ENCODE measurements at places on chromosomes 5 and 9.

DNA sequence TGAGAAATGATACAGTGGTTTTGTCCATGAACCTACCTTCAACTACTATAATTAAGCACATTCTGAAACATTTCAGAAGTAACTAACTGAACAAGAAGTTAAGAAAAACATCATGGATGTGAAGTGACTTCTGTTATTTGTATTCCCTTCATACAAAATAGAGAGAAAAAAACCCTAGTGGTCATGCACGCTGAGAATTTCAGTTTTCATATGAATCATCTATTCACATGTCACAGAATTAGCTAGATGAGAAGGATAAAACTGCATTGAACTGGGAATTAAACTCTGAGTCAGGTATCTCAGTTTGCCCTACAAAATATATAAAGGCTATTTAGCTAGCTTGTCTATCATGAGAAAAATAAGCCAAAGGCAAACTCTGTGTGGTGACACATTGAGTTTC, 451.8 kb upstream of the FTMT start:
- DNase-seq, result no peak

DNA sequence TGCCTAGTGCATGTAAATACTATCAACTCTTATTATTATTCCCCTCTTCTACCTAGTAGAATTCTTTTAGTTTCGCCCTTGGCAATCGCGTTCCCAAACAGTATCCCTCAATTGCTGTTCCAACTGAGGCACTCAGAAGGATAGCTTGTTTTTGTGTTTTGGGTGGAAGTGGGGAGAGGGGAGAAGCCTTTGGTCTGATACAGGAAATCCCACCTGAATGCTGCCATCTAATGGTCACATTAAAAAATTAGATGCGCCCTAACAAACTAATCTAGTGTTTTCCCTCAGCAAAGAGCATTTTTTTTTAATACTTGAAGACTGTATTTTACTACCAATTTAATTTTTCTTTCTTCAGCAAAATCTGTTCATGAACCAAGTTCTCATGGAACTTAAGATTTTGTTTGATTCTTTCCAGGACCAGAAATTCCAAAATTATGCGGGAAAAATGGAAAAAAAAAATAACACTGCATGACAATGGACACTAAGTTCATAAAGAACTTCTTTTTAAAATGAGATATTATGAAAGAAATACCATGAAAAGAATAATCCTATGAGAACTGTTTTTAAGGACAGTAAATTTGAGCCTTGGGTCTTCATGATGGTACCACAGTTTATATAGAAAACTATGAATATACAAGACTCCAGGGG, 22.2 kb upstream of the GLDC start:
- DNase-seq, result no peak

DNA sequence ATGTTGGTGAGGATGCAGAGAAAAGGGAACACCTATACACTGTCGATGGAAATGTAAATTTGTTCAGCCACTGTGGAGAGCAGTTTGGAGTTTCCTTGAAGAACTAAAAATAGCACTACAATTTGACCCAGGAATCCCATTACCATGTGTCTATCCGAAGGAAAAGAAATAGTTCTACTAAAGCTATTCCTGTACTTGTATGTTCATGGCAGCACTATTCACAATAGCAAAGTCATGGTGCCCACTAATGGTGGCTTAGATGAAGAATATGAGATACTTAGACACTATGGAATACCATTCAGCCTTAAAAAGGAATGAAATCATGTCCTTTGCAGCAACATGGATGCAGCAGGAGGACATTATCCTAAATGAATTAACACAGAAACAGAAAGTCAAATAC, 50.2 kb upstream of the CAST start:
- DNase-seq, result no peak

DNA sequence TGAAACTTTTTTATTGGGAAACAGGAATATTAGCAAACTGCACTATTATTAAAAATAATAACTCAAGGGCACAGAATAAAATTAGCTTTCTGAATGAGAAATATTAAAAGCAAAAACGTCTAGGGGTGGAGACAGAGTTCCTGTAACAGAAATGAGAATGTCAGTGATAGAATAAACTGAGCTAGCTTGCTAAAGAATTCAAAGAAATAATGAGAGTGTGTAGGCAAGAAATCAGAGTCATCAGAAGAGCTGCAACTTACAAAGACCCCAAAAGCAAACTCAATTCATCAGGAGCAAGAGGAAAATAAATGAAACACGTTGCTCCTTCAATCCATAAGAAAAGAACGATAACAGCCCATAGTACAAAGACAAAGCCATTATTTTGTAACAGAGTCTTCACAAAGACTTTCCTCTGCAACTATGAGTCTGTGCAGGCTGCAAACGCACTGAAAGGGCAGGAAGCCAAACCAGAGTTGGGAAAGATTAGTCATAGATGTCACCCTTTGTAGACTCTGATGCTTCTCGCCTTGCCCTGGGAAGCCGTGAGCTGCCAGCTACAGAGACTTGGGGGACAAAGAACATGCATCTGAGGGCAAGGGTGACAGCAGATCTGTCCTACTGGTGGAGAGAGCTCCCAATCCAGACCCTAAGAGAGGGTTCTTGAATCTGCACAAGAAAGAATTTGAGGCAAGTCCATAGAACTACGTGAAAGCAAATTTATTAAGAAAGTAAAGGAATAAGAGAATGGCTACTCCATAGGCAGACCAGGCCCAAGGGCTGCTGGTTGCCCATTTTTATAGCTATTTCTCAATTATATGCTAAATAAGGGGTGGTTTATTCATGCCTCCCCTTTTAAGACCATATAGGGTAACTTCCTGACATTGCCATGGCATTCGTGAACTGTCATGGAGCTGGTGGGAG, 40.8 kb downstream of the SHC3 start:
- no peak for DNase-seq

DNA sequence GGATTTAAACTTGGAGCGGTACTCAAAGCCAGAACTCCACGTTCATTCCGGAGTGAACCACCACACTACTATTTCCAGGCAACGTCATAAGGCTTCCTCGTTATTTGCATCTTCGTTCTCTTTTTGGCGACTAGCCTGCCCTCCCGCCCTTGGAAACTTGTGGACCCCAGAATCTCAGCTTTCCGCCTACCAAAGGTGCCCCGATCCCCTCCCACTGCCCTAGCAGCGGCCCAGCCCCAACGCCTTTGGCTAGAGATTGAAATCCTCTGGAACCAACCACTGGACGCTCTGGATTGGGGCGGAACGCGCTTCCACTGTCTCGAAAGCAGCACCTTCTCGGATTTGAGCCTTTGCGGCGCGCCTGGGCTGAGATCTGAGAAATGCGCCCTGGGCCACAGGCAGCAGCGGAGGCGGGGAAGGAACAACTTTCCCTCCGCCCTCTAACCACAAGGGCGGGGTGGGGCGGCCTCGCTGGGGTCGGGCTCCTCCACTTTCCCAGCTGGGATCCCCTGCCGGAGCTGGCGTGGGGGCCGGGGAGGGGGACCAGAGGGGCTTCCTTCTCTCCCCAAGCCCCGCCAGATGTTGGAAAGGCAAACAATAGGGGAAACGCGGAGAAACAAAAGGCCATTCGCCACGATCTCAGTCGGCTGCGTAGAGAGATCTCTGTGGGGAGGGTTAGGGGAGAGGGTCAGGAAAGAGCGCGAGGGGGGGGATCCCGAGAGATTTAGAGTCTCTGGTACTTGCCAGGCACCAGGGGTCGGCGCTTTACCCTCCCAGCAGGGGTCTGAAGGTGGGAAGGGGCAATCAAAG, 1.3 kb downstream of the MOB3B start:
- peak; percentile 64 for DNase-seq

DNA sequence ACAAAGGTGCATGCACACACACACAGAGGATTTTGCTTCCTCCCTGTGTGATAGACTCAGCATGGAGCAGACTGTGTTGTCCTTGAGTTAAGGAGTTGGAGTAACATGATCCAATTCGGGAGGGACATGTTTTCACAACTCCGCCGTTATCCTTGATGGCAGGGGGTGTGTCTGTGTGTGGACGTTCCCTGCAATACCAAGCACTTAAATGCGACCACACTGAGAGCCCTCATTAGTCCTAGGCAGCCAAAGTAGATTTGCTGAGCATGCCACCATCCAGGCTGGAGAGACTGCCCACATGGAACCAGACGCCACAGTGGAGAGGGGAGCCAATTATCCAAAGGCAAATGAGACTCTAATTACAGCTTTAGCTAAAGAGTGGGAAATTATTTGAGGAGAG, 140.1 kb downstream of the DOCK2 start:
- DNase-seq, result no peak

GRCh38 chr5:96835791-96836191, 28.0 kb upstream of the ERAP1 start:
- no peak for DNase-seq

Data from activated CD8-positive, alpha-beta memory T cell treated with anti-CD3 and anti-CD28 coated beads, Interleukin-2, amount 10 ng/mL, durations not matched to agents 7 days and 5 days (primary cell).